ENCODE measurements at places on chromosomes 5 and 9.
A peak's percentile ranks its signal among the peaks of the same experiment; 100 is the strongest.

GRCh38 chr9:90698871-90699440 lies 56.3 kb upstream of the DIRAS2 start:
- no peak for ATAC-seq

GRCh38 chr9:135589596-135590485 lies 28.3 kb downstream of the PAEP start:
- ATAC-seq = no peak

DNA sequence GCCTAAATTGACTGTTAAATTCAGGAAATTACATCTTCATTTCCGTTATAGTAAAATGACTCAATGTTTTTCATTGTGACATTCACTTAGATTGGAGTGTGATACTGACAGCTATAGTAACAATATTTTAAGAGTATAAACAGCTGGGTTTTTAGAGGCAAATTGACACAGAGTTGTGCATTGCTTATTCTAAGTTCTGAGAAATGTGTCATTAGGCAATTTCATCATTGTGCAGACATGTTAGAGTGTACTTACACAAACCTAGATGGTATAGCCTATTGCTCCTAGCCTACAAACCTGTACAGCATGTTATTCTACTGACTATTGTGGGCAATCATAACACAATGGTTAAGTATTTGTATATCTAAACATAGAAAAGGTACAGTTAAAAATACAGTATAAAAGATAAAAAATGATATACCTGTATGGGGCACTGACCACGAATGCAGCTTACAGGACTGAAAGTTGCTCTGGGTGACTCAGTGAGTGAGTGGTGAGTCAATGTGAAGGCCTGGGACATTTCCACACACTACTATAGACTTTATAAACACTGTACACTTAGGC lies 132.7 kb downstream of the PDE4D start:
- peak; percentile 71 for ATAC-seq

DNA sequence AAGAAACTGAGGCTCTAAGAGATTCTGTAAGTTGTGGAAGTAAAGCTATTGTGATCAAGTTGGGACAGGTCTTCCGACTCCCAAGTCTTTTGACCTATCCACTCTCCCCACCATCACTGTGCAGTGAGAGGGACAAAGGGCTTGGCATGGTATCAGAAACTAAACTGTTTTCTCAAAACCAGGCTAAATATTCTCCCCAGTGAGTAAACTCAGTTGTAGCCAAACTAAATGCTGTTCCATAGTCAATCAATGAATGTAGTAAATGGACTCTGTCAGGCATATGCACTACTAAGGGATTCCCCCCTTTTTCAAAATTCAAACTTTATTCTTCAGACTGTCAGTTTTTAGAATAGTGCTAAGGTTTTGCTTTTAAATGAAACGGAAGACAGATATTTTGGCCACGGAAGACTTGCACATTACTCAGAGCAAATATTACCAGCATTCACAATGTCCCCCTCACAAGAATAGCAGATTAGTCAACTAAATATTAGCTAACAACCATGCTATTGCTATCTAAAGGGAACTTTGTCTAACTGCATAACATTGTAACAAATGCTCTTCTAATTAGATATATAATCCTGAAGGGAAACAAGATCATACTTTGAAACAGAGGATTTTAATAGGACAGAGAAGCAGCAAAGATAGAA lies 7.1 kb downstream of the PRKAA1 start:
- no peak for ATAC-seq

GRCh38 chr5:131266370-131267060 lies 2.7 kb downstream of the CDC42SE2 start:
- ATAC-seq = no peak

DNA sequence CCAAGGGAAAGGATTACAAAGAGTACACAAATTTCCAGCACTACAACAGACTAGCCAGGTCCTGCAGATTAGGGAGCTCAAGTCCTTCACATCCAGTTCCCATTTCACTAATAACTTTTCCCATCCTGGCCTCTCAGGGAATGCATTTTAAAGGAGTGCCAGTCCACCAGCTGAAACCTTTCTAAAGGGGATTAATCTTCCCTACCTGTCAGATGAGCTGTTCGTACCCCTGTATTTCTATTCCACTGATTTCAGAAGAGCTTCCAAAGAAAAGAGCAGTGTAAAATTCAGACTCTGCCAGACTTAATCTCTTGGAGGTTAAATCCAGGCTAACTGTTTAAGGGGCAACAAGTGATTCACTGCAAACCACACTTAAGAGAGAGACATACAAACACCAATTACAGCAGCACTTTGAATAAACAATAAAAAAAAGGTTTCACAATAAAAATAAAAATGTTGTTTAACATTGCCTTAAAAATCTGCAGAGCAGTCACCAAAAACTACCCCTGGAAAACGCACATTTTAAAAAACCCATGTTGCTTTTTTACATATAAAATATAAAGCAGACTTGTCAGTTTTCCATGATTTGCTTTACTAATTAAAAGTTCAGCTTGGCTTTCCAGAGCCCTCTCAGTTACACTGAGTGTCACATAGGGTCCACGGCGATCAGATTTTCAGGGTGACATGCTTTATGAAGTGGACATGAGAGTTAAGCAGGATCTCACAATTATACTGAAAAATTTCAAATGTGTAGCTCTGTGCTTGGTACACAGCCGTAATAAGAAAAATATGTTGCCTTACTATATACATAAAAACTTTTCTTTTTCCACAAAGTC lies 3.2 kb downstream of the ROR2 start:
- ATAC-seq = no peak

DNA sequence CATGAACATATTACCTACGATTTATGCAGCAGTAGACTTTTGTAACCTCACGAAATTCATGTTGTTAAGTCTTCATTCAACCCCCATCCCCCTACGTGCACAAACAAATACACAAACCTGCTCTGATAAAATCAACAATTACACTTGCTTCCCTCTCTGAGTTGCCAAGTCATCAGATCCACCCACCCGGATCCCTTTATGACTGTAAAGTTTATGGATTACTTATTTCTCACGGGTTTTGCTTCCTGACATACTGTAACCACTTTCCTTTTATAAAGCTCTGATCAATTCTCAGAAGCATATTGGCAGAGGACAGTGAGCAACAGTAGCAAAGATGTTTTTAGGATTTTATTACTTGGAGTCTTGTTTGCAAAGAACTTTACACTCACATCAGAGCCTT lies 70.5 kb downstream of the MLLT3 start:
- ATAC-seq = no peak

- peak; percentile 72 for ATAC-seq
Observed at GRCh38 chr9:129166623-129167557, 11.2 kb downstream of the IER5L start.

- no peak for ATAC-seq
Observed at GRCh38 chr5:121019734-121020133, 555.6 kb downstream of the PRR16 start.

GRCh38 chr5:89308606-89309040 lies 425.6 kb upstream of the MEF2C start:
- no peak for ATAC-seq

DNA sequence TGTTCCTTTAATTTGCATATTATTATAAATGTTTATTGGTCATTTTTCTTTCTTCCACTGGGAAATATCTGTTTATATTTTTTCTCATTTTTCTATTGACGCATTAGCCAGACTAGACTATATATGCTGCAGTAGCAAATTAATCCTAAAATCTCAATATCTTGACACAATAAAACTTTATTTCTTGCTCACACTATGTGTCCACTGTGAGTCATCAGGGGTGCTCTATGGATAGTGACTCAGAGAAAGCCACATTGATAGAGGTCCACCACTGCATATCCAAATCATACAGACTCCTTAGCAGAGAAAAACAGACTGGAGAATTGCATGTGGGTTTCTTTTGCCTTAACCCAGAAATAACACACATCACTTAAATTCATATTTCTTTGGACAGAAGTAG lies 20.8 kb downstream of the OR1L3 start:
- no peak for ATAC-seq

DNA sequence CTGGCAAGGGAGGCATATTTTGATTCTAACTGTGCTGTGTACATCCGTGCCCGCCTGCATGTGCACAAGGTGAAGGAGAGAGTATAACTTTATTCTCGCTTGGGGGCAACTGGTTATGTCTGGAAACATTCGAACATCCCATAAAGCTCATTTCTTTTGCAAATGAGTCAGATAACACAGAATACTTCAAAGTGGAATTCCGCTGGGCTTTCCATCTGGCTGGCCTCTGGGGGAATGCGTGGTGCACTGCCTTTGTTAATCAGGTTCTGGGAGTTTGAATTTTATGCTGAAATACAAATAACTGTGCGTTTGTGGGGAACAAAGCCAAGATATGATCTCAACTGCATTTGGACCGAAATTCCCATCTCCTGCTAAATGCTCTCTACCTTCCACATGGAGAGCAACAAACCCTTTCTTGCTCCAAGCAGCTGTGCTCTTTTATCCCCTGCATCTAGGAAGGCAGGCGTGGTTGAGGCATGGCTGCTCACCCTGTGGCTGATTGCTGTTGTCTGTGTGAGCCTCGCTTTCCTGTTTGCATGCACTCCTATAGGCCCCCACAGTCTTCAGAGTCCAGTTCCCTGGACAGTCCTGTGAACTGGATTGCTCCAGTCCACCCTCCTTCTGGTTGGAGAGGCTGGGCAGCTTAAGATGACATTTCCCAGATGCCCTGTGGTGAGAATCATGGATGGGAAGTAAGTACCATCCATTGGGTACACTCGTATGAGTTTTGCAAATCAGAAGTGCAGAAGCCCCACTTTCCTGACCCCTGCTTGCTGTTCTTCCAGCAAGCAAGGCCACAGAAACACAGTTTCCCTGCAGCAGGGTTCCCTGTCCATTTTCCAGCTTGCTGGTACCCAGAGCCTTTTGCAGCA lies 82.9 kb upstream of the ALDH1B1 start:
- ATAC-seq = peak; percentile 56

- ATAC-seq = no peak
Observed at GRCh38 chr9:137583957-137584356, 5.2 kb upstream of the DPH7 start.

- no peak for ATAC-seq
Observed at GRCh38 chr5:7320701-7321301, 75.1 kb upstream of the ADCY2 start.

DNA sequence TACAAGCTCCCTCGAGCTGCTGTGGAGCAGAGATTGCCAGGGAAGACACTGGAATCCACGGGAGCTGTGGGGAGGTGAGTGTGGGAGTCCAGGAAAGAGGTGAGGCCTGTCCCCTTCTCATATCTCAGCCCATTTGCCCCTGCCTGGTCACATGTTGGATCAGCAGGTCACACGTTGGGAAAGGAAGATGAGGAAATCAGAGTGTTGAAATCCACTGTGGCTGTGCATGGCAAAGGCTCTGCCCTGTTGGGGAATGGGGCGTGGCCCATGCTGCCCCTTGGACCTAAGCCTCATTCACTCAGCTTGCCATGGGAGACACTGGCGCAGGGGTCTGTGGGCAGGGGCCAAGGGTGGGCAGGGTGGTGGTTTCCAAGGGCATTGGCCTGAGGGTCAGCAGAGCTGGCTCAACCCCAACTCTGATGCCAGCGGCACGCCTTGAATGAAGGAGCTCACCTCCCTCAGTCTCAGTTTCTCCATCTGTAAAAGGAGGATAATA lies 85.4 kb upstream of the CPEB4 start:
- no peak for ATAC-seq

DNA sequence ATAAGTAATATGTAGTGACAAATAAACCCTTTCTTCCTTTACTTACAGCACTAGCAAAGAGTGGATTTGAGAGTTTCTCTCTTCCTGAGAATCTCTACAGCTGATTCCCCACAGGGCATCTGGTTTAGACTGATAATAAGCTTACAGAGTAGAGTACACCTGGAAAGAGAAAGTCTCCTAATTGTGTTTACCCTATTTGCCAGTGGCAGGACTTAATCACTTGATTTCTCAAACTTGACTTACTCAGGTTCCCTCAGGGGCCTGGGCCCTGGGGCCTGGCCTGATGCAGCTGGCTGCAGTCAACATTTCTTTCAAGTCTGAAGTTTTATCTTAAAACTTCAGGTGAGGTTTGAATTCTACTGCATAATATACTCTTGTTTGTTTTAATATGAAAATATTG lies 38.0 kb upstream of the UBTD2 start:
- no peak for ATAC-seq

DNA sequence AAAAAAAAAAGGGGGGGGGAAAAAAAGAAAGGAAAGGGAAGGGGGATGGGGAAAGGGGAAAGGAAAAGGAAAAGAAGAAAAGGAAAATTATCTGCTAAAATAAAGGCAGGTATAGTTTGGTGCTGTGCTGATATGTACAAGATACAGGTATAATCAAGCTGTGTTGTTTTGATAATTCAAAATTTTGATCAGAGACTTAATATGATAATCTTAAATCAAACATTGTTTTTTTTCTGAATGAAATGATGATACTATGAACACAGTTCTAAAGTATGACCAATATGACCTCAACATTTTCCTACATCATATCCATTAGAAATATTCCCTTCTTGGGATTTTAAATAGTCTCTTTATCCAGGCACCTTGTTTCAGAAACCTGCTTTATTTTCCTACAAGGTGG lies 115.6 kb upstream of the TRPM3 start:
- ATAC-seq = no peak

GRCh38 chr5:140553657-140554056 lies 3.6 kb downstream of the SRA1 start:
- no peak for ATAC-seq

Data from SK-N-SH treated with all-trans-retinoic acid at 6 μM for 48 hours (cell line).